ENCODE measurements at places on chromosomes 11 and 22.
A peak's percentile ranks its signal among the peaks of the same experiment; 100 is the strongest.

- no peak for DNase-seq
These were observed 14.0 kb upstream of the WDR74 start for GRCh38 chr11:62853279-62853965.

- no peak for DNase-seq
These were observed 78.4 kb upstream of the ANO1 start for GRCh38 chr11:69999721-70000120.

GRCh38 chr11:124752471-124753102 lies 532 bp upstream of the VSIG2 start:
- no peak for DNase-seq

DNA sequence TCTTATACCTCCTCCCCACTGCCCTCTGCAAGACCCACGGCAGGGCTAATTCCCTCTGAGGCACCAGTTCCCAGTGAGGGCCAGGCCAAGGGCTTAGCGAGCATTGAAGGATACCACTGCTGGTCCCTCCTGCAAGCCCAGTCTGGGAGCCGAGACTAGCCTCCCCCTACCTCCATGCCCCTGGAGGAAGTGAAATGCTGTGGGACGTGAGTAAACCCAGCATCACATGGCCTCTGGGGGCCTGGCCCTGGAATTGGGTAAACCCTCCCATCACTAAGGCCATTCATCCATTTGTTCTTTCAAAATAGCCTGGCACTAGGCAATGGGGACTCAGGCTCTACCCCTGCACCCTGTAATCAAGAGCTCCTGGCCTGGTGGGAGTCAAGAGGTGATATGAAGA lies 24.7 kb downstream of the ARAP1 start:
- no peak for DNase-seq

DNA sequence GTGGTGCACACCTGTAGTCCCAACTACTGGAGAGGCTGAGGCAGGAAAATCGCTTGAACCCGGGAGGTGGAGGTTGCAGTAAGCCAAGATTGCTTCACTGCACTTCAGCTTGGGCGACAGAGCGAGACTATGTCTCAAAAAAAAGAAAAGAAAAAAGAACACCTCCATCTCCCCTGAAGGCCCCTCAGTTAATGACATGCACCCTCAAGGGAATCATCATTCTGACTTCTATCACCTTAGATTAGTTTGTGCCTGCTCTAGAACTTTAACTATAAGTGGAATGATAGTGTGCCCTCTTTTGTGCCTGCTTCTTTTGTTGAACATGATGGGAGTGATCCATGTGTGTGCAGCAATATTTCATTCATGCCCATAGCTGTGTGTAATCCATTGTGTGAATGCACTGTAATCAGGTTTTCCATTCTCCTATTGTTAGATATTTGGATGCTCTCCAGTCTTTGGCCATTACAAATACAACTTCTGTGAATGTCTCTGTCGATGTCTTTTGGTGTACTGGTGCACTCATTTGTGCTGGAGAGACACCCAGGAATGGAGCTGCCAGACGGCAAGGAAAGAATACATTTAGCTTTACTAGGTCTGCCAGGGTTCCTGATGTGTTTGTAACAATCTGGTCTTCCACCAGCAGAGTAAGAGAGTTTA lies 883 bp upstream of the VPREB3 start:
- no peak for DNase-seq

DNA sequence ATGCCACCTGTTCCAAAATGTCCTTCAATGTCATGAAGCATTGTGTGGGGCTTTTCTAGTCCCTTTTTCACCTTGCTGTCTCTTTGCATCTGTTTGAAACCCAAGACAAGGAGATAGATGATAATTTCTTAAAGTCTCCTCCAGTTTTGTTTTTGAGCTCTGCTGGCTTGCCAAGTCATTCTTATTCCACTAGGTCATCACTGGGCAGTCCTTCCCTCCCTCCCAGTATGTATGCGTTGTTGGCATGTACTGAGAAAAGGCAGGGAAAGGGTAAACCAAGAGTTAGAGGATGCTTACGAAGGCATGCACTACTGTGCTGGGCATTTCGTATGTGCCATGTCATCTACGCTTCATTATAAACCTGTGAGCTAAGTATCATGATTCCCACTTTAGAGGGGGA lies 78.6 kb downstream of the PARVA start:
- DNase-seq: peak; percentile 50

DNA sequence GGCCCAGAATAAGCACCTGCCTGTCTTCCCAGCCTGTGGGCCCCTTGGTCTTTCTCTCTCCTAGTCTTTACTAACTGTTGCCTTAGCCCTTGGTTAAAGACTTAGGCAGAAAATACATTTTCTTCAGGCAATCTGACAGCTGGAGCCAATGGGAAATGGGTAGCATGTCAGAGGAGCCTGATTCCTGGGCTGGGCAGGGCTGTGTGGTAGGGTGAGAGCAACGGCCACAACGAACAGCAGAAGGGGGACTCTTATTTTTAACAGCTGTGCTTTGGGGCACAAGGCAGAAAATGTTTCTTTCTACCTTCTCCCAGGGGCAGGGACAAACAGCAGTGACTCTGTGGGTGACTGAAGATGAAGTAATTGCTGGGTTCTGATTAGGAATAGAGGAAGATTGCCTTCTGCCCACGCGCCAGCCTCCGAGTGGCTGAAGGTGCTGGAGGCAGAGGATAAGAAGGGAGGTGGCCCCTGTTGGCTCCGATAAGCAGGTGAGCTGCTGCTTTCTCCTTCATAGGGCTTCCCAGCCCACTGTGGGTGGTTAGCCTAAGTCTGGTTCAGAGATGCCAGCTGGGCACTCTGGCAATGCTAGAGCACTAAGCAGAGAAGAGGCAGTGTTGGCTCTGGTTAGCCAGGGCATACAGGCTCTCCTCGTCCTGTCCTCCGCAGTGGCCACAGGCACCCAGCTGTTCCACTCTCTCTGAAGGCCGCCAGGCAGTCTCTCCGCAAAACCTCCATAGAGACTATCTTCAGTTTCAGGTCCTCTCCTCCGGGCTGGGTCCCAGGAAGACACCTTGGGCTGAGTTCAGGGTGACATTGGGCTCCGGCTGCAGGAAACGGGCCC lies 1.5 kb downstream of the YPEL4 start:
- DNase-seq: no peak

- peak; percentile 84 for DNase-seq
These were observed 34.4 kb upstream of the RCN1 start for GRCh38 chr11:32056438-32056837.

DNA sequence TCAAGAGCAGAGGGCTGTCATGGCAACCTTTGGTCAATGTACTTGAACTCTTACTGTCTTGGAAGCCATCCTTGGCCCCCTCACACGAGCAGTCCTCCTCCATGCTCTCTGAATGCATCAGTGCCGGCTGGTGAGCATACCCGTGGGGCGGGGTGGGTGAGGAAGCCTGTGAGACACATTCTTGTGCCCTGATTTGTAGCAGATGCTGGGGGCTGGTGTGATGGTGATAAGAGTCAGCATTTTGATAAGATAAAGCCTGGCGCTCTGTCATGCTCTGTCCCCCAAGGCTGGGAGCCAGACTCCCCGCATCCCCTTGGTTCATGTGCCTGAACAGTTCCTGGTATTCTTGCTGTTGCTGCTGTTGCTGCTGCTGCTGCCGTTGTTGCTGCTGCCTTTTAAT lies 20.5 kb upstream of the APOA1 start:
- no peak for DNase-seq

DNA sequence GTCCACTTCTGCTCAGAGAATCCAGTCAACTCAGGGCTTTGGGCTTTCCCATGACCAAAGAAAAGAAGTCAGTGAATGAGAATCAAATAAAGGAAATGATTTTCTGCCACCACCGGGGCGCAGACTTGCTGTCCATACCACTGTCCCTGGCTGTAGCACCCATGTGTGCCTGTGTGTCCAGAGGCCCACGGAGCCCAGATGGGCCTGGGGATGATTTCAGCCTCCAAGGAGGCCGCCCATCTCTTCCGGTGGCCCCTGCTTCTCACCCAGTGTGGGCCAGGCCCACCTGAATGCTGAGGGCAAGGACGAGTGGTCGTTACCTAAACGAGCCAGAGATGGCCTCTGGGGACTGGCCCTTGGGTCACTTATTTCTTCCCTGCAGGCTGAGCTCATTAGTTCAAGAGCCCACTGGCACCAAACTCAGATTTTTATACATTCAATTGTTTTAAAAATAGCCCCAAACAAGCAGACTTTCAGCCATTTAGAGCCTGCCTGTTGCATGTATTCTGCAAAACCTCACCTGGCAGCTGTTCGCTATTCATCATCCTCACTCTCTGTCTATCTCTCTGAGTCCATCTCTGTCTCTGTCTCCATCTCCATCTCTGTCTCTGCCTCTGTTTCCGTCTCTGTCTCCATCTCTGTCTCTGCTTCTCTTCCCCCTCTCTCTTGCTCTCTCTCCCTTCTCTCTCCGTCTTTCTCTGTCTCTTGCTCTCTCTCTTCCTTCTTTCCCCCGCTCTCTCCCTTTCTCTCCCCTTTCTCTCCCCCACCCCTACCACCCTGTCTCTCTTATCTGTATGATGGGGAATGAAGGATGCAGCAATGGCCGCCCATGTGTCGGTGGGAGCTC lies 24.2 kb downstream of the KRTAP5-5 start:
- DNase-seq: no peak

GRCh38 chr22:27804470-27805297 lies 3.1 kb upstream of the MN1 start:
- DNase-seq: peak; percentile 69

GRCh38 chr22:36447632-36448031 lies 33.8 kb downstream of the TXN2 start:
- DNase-seq: no peak

DNA sequence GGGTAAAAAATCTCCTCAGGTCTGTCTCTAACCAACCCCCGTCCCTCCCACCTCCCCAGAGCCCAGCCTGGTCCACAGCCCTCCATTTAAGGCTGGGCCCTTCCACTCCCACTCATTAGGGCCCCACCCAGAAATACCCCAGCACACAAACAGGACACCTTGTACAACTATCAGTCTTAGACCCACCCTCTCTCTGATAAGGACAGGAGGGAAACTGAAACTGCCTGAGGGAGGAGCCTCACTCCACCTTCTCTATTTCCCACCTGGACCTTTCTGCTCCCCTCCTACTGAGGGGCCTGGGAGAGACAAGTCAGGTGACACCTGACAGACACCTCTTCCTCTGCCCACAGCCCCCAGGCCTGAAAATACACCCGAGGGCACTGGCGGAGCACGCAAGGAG lies 90.2 kb downstream of the PLEKHA7 start:
- DNase-seq: no peak

GRCh38 chr11:87258171-87258833 lies 220.6 kb downstream of the TMEM135 start:
- DNase-seq: no peak

DNA sequence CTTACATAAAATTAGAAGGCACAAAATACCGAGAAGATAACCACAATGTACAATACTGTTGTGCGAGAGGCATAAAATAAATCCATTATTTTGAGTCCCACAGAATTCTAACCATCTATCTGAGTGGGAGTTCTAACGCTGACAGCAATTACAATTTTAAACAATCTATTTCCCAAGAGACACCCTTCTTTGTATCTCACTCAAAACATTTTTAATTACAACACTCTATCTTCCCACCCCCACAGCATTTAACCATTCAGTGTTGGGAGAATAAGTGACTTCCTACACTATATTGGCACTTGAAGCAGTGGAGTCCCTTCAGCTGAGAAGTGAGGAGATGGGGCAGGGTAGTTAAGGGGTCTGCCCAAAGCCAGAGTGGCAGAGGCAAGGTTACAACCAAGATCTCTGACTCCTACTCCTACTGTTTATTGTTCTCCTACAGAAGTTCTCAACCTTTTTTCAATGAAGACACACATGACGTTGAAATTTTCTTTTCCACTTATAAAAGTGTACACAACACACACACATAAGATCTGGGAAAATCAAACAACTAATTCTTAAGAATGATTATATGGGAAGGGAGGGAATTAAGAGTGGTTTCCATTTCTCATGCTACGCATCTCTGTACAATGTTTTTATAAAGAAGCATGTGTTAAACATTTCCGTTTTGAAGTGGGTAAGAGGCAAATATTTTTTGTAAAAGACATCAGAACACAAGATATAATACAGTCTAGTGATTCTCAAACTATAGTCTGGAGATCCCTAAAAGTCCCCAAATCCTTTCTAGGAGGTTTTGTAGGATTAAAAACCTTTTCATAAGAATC lies 10.9 kb downstream of the SLC25A17 start:
- DNase-seq: no peak

DNA sequence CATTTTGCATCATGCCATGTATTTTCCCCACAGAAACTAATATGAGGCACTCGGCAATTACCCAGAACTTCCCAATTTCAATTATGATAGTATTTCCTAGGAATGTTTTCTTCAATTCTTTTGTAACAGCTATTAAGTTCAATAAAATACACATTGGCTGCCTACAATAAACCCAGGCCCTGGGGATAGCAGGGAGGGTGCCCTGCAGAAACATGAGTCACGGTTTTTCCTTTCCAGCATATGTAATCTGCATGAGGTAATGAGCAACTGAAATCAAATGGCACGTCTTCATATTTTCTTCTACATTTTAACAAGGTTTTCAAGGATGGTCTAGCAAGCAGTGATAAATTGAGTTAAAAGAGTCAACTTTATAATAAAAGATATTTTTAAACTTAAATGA lies 32.0 kb downstream of the GUCY1A2 start:
- peak; percentile 66 for DNase-seq

DNA sequence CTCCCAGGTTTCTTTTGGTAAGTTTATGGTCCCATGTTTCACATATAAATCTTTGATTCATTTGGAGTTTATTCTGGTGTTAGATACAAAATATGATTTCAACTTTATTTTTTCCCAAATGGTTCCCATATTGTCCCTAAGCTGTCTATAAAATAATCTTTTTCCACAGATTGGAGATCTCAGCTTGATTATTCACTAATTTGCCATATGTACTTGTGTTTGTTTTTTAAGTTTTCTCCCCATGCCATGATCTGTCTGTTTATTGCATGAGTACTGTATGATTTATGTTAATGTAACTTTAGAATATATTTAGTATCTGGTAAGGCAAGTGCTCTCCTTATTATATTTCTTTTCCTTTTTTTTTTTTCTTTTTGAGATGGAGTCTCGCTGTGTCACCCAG lies 19.9 kb upstream of the CLMP start:
- DNase-seq: no peak

GRCh38 chr11:126601136-126601535 lies 245.7 kb downstream of the ST3GAL4 start:
- DNase-seq: no peak

- no peak for DNase-seq
These were observed 33.7 kb downstream of the USP28 start for GRCh38 chr11:113841691-113842090.

- no peak for DNase-seq
These were observed 117.8 kb downstream of the SERGEF start for GRCh38 chr11:17894929-17895658.

DNA sequence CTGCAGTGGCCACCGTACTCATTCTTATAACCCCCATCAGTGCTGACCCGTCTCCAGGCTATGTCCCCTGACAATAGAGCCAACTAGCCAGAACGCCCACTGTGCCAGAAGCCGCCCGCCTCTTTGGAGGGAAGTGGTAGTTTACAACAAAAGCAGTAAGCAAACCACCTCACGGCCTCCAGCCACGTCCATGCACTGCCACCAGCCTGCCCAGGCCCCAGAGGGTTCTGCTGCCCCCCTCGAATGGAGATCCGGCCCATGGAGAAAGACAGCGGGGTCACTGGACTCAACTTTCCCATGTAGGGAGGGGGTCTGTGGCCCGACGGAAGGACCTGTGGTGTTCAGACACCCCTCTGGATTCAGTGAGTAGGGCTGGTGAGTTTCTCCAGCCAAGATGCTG lies 340.3 kb downstream of the CTTN start:
- no peak for DNase-seq
